Left forelimb (tissue), 1 donor: ENCODE measurements at places on chromosomes 2 and 18.

- peak; percentile 93 for DNase-seq
These were observed 131.5 kb downstream of the ATP9B start for GRCh38 chr18:79200546-79201268.

- DNase-seq: no peak
These were observed 7.0 kb downstream of the ASTL start for GRCh38 chr2:96131152-96131812.

GRCh38 chr2:51697095-51697494 lies 665.2 kb upstream of the NRXN1 start:
- no peak for DNase-seq

DNA sequence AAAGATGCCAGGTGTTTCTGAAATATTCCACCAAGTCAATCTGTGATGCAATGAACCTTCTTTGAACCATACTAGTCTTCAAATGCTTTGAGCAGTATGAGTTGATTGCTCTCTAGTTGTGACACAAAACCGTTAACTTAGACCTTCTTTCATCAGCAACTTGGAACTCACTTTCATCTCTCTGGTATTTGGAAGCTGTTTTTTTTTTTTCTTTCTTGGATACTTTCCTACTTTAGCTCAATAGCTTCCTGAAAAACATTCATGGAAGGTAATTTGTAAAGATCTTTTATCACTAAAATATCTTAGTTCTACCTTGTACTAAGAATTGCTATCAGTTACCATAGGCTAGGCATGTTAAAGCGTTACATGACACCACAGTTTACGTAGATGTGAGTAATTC lies 1071.9 kb upstream of the CHAC2 start:
- DNase-seq: no peak

GRCh38 chr2:165953655-165954606 lies at the start of gene TTC21B:
TTC21B (minus strand) TSS chr2:165953776; CDS start chr2:165953705, 71 bp downstream.
- DNase-seq: peak; percentile 99

GRCh38 chr2:21890041-21890440 lies 766.3 kb downstream of the TDRD15 start:
- no peak for DNase-seq

DNA sequence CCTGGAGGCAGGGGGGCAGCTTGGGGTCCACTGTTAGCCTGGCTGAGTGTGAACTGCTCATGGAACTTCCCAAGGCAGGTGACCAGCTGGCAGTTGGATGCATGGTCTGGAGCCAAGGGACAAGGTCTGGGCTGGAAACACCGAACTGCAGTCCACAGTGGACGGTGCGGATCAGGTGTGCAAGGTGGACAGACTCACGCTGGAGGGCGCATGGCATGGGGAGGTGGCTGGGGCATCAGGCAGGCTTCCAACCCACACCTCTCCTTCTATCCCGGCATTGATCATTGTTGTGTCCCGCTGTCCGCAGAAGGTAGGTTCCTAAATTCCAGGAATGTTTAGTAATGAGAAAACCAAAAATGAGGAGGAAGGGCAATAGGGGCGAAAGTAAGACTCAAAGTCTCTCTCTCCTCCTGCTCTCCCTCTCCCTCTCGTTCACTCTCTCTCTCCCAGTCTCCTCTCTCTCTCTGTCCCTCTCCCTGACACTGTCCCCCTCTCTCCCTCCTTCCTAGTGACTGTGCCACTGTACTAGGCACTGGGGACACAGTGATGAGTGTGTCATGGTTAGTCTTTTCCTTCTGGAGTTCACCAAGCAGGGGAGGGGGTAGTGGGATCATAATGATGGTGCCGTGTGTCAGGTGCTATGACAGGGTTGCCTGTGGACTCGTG lies 30.3 kb upstream of the LPIN1 start:
- DNase-seq: no peak

DNA sequence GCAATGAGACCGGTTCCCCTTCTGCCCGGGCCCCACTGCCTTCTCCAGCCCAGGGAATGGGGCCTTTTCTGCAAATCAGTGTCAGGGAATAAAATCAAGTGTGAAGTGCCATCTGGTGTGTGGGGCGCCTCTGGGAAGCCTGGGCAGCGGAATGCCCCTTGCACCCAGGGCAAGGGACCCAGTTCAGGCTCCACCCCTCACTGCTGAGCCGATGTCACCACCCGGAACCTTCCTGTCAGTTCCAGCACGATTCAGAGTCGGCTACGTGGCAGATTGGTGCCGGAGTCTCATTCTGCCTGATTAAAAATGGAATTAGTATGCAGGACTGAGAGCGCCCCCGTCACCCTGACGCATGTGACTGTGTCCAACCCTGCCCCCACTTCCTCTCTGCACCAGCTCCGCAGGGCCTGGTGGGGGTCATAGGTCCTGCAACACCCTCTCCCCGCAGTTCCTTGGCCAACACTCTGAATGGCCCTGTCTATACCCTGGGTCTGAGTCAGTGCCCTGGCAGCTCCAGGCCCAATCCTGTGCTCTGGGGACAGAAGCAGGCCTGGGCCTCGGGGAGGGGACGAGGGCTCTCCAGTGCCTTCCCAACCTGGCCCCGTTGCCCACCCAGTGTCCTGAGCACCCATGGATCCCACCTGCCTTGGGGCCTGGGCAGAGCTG lies 8.2 kb upstream of the ALPI start:
- no peak for DNase-seq

DNA sequence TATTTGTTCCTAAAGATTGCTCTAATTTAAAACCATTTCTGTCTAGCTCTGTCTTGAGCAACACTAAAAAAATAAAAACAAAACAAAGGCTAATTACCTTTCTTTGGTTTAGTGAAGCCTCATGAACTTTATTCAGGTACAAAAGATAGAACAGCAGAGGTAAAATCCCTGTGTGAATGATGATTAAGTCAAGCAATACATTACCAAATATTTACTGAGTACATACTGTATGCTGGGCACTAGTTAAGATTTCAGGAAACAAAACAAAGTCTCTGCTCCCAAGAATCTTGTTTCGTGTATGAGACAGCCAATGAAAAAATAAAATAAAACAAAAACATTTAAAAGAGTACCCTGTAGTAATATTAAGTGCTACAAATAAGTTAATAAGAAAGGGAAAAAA lies 257.5 kb downstream of the RND3 start:
- DNase-seq: no peak

DNA sequence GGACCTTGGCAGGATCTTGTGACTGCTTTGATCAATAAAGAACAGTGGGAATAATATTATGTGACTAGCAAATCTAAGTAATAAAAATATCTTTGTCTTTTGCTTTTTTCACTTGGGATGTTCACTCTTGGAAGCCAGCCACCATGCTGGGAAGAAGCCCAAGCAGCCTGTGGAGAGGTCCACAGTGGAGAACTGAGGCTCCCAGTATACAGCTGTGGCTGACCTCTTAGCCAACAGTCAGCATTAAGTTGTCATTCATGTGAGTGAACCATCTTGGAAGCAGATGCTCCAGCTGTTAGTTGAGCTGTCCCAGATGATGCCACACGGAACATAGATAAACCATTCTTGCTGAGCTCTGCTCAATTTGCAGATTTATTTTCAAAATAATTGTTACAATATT lies 160.0 kb downstream of the OSR1 start:
- DNase-seq: no peak
